Stimulated activated naive CD8-positive, alpha-beta T cell treated with anti-CD3 and anti-CD28 coated beads, Interleukin-15, Interleukin-2, amounts not matched to agents 100 U/mL and 50 U/mL, for 24 hours (primary cell): ENCODE measurements at places on chromosomes 4 and X.

DNA sequence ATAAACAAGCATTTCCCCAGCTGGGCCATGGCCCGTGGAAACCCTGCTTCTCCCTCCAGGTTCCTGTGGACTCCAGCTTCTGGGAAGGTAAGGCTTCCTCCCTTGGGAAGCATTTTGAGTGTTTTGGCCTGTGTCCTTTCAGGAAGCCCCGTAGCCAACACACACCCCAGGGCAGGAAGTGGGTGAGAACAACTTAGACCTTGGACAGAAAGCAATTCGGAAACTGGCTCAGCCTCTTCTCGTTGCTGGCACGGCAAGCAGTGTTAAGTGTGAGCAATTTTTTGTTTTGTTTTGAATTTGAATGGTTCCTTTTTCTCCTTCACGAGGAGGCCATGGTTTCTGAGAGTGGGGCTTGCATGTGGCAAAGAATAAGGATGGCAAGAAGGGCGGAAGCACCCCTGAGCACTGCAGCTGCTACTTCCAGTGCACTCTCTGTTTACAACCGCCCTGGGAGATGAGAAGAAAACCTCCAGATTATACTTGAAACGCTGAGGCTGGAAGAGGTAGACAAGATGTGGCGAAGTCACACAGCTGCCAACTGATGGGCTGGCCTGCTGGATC lies 14.1 kb upstream of the CYTL1 start:
- DNase-seq, result no peak

DNA sequence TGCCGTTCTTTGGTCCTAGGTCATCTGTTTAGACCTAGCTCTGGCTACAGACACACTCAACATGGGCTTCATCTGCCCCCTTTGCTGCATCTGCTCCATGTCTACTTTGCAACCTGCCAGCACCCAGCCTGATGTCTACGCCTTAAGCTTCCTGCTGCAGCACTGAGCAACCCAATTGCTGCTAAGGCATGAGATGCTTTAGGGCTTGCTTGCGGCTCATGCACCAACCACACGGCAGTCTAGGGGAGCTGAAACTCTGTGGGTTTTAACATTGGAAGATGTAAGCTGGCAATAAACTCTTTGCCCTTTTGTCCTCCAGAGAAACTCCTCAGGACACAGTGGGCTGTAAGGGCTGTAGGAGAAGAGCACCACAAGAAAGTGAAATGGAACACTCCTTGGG lies 11.7 kb upstream of the CLNK start:
- DNase-seq, result no peak

DNA sequence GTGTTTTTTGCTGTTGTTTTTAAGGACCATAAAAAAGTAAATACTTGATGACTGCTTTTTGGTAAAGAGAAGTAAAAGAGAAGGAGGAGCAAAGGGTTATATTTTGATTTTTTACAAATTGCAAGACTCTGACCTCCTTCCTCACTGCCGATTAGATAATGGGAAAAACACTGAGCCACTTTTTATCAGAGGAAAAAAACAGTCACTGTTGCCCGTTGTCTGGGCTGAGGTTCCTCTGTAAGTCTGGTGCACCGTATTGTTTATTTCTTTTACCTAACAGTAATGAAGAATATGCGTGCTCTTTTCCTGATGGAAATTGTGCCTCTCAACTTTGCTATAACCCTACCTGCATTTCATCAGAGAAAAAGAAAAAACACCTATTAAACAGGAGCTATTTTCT lies 178.7 kb upstream of the EMCN start:
- no peak for DNase-seq

GRCh38 chr4:43607827-43608461 lies 715.4 kb downstream of the GRXCR1 start:
- DNase-seq, result no peak
